ENCODE measurements at places on chromosomes 13 and 19. TPM values are rescaled to one million over a fixed set of nuclear protein-coding genes. Genes with fewer than 3 reads are reported as not detected.

- no peak for DNase-seq
Observed at GRCh38 chr13:53138376-53139036, 109.9 kb downstream of the OLFM4 start.

GRCh38 chr13:75299913-75300862 lies 181.8 kb downstream of the TBC1D4 start:
- DNase-seq: no peak

- peak; percentile 25 for DNase-seq
Observed at GRCh38 chr13:80030491-80030890, 310.4 kb downstream of the SPRY2 start.

DNA sequence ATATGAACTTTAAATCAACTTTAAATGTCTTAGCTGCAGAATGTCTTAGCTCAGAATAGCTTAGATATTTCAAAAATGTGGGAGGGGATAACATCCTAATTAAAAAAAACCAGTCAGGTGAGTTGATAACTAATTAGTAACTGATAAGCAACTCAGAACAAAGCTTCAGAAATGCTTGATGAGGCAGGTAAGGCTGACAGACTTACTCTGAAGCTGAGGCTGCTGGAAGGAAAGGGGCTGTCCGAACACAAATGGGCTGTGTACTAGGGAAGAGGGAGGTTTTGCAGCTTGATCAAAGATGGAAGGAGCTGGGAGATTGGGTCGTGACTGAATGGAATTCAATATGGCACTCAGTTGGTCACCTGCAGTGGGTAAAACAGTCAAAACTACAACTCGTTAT lies 91.2 kb upstream of the FBXL3 start:
- no peak for DNase-seq

Gene HSD17B14
- 4.2 TPM for total RNA-seq
